Naive B cell (primary cell): ENCODE measurements at places on chromosomes 13 and 19.

GRCh38 chr13:102968572-102969228, 97.5 kb downstream of the SLC10A2 start:
- DNase-seq = no peak

- DNase-seq = no peak
These were observed 4.5 kb downstream of the BICRA start for GRCh38 chr19:47613165-47614020.

GRCh38 chr13:113273851-113274590, 23.0 kb upstream of the LAMP1 start:
- no peak for DNase-seq

DNA sequence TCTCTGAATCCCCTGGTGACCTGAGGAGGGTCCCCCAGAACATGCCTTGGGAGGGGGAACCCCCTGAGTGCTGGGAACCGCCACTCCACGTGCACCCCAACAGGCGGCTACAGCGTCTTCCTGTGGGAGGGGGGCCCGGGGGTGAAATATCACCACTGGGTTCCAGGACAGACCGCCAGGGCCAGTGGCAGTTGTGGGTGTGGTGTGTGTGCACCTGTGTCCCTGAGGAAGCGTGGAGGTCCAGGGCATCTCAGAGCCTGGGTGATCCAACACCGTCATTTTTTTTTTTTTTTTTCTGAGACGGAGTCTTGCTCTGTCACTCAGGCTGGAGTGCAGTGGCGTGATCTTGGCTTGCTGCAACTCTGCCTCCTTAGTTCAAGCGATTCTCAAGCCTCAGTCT, 4.2 kb downstream of the ADGRE5 start:
- no peak for DNase-seq

- DNase-seq = no peak
These were observed 33.0 kb downstream of the GPC6 start for GRCh38 chr13:93259527-93260080.

- no peak for DNase-seq
These were observed 141.2 kb downstream of the SPRY2 start for GRCh38 chr13:80199585-80200292.

- no peak for DNase-seq
These were observed 82.0 kb downstream of the MYO16 start for GRCh38 chr13:108711386-108711785.

- no peak for DNase-seq
These were observed 182.9 kb downstream of the TEX29 start for GRCh38 chr13:111503376-111503775.

GRCh38 chr13:44108331-44108858, 228.7 kb downstream of the LACC1 start:
- DNase-seq = no peak

- DNase-seq = no peak
These were observed 2040.3 kb upstream of the PCDH20 start for GRCh38 chr13:63455938-63456337.

DNA sequence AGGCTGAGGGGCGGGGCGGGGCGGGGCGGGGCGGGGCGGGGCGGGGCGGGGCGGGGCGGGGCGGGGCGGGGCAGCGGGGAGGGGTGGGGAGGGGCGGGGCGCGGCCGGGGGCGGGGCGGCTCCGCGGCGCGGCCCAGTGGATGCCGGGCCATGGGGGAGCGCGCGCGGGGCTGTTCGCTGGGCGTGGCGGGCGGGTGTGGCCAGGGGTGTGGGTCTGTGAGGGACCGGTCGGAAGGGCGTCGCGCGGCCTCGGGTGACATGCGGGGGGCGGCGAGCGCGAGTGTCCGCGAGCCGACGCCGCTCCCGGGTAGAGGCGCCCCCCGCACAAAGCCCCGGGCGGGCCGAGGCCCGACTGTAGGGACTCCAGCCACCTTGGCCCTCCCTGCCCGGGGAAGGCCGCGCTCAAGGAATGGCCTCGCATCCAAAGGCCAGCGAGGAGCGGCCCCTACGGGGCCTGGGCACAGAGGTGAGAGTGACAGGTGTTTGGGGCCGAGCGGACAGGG, at the start of gene ZFP28:
ZFP28 (plus strand) TSS at position 188 of the 503 bp plus-strand sequence; CDS start at position 259, 71 bp downstream.
- DNase-seq = no peak

DNA sequence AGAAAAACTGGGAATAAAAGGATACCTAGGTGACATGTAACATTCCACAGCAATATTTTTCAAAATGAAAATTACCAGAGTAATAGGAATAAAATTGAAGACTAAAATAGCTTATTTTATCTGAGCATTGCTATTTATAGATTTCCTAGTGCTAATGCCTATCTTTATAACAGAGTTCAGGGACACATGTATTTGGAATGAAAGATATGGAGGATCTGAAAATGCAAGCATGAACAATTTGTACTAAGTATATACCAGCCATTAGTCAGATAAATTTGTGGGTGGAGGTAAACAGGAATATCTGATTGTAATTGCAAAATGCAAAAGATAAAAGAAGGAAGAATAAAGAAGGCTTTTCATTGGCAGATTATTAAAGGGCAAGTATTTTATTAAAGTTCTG, 345.9 kb downstream of the GPC5 start:
- DNase-seq = no peak

GRCh38 chr13:36912973-36913372, 7.1 kb downstream of the SMAD9 start:
- DNase-seq = no peak

DNA sequence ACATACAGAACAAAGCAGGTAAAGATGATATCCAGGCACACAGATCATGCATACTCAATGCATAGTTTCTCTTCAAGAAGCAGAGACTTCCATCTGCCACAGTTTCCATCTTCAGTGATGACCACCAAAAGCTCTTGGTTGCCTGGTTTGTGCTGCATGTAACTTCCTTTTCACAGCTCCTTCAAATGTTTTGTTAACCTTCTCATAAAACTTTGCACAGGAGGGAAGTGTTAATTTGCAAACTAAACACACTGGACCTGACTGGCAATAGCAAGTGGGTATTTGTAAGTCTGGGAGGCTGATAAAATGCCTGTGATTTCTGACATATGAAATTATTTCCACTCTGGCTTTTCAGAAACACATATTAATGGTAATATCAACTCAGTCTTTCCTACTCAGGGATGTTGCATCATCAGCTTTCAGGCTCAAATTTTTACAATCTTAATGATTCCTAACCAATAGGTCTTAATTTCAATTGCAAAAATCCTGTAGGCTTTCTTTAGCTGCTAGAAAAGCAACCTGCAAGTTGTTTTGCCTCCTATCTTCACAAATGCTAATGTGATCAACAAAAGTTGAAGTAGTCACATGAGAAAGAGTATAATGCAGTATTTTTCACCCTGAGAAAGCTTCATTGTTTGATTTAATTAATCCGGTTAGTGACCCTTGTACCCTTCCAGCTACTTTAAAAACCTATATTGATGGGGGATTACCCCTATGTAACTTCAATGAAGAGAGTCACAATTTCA, 575.6 kb downstream of the DIAPH3 start:
- no peak for DNase-seq

DNA sequence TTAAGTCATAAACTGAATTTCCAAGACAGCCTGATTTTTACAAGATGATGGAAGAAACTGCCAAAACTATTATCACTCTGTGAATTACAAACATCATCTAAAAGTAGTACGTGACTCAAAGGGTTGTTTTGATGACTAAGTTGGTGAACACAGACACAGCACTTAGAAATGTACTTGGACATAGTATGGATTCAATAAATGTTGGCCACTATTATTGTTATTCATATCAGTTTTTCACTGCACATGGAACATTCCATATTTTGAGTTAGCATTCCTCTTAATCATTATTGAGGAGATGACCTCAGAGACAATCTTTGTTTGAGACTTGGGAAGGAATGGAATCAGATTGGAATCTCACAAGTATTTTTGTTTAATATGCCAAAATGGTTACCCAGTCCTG, 172.9 kb downstream of the OXGR1 start:
- no peak for DNase-seq

GRCh38 chr13:71583581-71583980, 283.4 kb downstream of the DACH1 start:
- DNase-seq = no peak

DNA sequence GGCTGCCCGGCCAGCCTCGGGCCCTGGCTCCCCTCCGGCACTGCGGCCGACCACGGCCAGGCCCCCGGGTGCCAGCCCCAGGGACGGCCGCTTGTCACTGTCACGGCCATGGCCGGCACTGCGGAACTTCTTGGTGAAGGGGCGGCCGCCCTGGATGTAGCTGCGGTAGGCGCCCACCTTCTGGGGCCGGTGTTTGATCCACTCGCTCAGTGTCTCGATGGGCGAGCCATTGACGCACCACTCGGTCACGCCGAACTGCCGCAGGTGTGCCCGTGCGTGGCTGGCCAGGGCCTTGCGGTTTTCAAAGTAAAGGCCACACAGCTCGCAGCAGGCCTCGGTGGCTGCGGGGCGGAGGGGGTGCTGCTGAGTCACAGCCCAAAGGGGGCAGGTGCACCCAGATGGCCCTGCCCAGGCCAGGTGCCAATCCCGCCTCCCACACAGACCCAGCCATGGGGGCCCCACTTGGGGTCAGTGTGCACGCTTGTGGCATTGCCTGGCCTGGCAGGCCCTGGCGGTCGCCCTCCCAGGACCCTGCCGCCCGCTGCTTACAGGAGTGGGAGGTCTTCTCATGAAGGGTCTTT, 6.0 kb upstream of the AKAP8L start:
- DNase-seq = no peak

- DNase-seq = peak; percentile 17
These were observed 814 bp downstream of the NBEA start for GRCh38 chr13:34942732-34943435.

DNA sequence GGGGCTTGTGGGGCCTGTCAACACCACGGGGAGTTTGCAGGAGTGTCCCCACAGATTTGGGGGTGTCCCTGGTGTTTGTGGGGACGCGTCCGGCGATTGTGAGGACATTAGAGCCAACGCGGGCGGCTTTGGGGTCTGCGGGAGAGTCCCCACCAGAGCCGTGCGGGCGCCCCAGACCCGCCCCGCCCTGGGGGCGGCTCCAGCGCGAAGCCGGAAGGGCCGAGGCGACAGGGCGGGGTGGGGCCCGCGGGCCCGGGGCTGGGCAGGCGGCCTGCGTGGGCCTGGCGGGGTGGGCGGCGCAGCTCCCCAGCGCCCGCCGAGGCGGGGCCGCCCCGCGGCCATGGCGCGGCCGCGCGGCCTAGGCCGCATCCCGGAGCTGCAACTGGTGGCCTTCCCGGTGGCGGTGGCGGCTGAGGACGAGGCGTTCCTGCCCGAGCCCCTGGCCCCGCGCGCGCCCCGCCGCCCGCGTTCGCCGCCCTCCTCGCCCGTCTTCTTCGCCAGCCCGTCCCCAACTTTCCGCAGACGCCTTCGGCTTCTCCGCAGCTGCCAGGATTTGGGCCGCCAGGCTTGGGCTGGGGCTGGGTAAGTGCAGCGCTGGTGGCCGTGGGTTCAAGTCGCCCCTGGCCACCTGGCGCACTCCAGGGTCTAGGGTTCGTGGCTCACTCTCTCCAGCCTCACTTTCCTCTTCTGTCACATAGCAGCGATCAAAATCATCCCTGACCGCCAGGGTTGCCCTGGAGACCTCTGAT, 10.3 kb downstream of the PDE4A start:
- DNase-seq = no peak

GRCh38 chr13:74560325-74560724, 426.1 kb upstream of the KLF12 start:
- DNase-seq = peak; percentile 12

DNA sequence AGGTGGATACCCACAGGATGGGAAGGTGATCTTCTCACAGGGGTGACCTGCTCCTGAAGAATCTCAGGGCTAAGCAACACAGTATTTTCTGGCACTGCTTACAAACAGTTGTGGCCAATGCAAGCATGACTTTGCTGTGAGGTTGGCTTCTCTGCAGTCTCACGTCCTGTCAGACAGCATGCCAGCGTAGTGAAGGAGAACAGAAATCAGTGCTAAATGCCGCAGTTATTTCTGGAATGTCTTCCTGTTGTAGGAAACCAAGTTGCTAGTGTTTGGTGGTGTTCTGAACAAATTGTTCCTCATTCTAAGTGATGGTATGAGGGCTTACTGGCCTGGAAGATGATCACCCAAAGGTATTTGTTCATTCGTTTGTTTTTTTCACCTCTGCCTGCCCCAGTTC, 320.1 kb downstream of the MTUS2 start:
- DNase-seq = no peak

- DNase-seq = no peak
These were observed 76.3 kb downstream of the MZT1 start for GRCh38 chr13:72651144-72651543.

GRCh38 chr19:3208317-3209207, 15.9 kb upstream of the CELF5 start:
- no peak for DNase-seq

DNA sequence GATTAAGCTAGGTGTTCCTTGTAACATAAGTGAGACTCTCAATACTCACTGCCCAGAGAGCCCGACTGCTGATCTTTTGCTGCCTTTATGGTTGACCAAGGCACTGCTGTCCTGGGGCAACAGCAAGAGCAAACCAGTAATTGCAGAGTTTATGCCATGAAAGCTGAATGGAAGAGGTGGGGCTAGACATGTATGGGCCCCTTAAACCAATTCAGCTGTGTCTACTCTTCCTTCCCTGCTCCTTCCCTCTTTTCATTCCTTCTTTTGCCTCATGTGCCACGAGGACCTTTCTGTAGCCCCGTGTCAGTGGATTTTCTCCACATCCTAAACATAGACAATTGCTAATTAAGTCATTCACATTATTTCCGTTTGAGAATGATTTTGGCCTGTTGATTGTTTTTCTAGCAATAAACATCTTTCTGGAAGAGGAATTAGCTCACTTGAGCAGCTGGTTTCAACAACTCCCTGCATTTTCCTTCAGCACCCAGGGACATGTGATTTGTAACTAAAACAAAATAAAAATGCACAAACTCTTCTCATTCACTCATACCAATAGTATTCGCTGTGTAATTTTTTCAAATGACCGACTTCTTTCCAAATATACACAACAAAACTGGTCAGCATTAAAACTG, 40.5 kb downstream of the RAP2A start:
- no peak for DNase-seq

DNA sequence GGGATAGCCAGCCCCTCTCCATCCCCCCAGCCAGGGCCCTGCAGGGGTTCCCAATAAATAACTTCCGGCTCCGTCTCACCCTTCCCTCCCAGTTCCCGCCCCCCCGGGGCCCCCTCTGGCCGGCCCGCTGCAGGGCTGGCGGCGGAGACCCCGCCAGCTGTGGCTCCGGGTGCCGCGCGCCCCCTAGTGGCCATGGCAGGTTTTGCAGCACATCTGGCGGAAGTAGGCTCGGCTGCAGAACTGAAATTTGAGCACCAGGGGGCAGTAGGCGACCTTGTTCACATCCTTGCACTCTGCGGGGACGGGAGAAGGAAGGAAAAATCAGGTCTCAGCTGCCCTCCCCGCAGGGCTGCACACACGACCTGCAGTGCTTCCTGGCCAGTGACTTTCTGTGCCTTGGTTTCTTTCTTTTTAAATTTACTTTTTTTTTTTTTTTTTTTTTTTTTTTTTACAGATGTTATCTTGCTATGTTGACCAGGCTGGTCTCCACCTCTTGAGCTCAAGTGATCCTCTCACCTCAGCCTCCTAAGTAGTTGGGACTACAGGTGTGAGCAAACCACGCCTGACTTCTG, 3.6 kb upstream of the MYO1F start:
- DNase-seq = peak; percentile 77

DNA sequence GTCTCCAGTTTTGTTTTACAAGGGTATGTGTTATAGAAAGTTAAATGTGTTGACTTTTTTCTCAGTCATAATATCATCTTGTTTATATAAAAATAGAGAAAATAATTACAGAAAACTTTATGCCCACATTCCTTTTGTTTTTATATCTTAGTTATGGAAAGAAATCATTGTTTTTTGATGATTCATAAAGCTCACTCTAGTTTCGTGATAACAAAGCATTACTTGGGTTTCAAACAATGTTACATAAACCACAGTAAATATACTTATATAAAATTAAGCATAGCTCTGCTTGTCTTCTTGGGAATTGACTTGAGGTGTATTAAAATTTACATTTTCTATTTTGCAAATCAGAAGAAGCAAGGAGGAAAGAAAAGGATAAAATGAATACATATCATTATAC, 111.8 kb downstream of the SGCG start:
- DNase-seq = no peak
